ENCODE measurements at places on chromosomes 3 and 15. TPM values are rescaled to one million over a fixed set of nuclear protein-coding genes. Genes with fewer than 3 reads are reported as not detected.

The C2CD4A gene
- 0.33 TPM for polyA plus RNA-seq

The NR2F2 gene
- 348 TPM for polyA plus RNA-seq

The SNAPC5 gene
- polyA plus RNA-seq: 39.4 TPM

The ECE2 gene
- polyA plus RNA-seq: not detected

The TM4SF18 gene
- polyA plus RNA-seq: 29.8 TPM

The ZNF620 gene
- polyA plus RNA-seq: 13.0 TPM

The FGF12 gene
- polyA plus RNA-seq: 7.0 TPM

The MESP1 gene
- polyA plus RNA-seq: 0.52 TPM

The STIMATE gene
- polyA plus RNA-seq: 17.6 TPM

The SNTN gene
- not detected for polyA plus RNA-seq

The GOLGA8G gene
- polyA plus RNA-seq: 0.08 TPM

The TNFAIP8L3 gene
- 2.2 TPM for polyA plus RNA-seq

The DNASE1L3 gene
- polyA plus RNA-seq: 9.2 TPM

The DGKG gene
- polyA plus RNA-seq: 0.43 TPM

All from left kidney (tissue), 8 donors.